ENCODE measurements at places on chromosomes 2 and 18.

GRCh38 chr2:168211664-168212163 lies 35.7 kb downstream of the STK39 start:
- no peak for DNase-seq

GRCh38 chr18:21672521-21673267 lies 31.9 kb downstream of the ABHD3 start:
- DNase-seq, result no peak

DNA sequence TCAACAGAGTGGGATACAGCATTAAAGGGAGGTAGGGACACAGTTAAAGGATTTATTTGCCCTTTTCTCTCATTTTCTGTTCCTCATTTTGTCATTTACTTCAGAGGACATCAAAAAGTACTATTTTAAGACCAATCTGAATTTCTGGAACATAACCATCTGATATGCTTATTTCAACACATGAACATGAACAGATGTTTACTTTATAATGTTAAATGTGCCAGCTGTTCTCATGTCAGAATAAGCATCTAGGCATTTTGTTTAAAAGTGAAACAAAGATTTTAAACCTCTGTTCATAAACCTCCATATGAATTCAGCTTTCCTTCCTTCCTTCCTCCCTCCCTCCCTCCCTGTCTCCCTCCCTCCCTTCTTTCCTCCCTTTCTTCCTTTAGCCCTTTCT lies 677.7 kb downstream of the CNTNAP5 start:
- DNase-seq, result no peak

DNA sequence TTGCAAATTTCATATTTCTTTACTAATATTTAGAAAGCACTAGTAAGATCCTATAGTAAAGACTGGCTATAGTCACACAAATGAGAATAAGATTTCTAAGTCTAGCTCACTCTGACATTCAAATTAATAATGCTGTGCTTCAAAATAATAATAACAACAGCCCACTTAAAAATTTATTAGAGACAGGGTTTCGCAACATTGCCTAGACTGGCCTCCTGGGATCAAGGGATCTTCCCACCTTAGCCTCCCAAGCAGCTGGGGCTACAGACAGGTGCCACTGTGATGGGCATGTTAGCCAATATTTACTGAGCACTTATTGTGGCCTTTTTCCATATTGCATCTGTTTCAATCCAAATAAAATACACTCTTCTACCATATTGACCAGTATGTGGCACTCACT lies 96.1 kb downstream of the PIEZO2 start:
- DNase-seq, result no peak

DNA sequence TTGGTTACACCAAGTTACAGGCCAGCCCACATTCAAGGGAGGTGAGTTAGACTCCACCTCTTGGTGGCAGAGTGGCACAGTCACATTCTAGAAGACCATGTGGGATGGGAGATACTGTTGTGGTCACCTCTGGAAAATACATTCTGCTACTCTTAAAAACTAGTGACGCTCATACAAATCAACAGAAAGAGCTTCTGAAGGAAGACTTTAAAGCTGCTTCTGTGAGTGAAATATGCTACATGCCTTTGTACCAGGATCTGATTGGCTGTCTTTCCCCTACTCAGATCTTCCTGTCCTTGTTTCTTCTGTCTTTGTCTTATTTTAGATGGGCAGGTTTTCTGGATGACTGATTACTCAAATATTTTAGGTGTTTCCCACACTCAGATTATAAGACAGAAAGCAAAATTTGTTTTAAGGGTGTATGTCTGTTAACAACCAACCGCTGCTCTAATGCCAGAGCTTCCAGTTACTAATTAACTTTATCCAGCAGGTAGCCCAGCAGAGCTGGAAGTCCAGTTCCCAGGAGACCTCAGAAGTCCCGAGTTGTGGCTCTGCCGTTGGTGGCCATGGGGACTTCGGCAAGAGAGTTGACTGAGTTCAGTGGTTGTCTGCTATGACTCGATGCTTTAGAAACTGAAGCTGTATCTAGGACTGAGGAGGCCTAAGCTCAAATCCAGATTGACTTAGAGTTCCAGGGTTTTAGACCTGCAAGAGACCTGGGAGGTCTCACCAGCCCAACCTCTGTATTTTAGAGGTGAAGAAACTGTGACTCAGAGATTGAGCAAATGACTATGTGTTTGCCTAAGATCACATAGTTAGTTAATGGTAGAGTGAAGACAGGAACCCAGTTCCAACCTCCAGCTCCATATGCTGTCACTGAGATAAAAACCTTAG lies 7.4 kb downstream of the IL1R2 start:
- no peak for DNase-seq

GRCh38 chr2:27752551-27753237 lies 18.8 kb upstream of the MRPL33 start:
- DNase-seq, result no peak

- no peak for DNase-seq
Observed at GRCh38 chr2:160942476-160943142, 217.6 kb upstream of the TANK start.

DNA sequence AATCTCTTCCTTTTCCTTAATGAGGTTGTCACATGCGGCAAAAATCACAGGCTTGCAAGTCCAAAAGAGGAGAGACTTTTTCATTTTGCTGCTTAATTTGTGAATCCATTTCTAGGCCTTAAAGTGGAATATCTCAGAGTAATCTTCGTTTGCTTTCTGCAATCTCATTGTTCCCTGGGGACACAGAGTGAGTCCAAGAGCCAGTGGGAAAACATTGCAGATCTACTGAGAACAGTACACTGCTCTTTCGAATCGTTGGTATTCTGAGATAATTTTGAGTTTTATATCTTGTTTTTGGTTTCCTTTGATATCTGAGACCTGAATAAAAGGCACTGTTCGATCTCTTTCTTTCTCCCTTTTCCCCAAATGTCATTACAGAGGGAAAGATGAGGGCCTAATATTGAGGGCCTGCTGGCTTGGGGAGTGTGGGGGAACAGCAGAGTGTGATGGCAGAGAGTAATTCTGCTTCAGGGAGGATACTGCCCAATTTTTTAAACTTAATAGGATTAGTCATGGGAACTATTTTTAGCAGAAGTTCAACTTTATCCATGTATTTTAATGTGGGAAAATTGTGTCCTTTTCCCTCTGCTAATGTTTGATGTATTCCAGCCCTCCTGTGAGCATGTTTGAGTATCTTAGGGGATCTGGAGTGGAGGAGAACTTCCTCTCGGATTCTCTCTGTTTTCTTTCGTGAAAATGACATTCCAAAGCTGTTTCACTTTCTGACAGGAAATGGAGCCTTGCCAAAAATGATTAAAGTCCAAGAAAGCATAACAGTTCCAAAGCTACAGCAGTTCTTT lies 418.2 kb upstream of the ZEB2 start:
- DNase-seq, result no peak

DNA sequence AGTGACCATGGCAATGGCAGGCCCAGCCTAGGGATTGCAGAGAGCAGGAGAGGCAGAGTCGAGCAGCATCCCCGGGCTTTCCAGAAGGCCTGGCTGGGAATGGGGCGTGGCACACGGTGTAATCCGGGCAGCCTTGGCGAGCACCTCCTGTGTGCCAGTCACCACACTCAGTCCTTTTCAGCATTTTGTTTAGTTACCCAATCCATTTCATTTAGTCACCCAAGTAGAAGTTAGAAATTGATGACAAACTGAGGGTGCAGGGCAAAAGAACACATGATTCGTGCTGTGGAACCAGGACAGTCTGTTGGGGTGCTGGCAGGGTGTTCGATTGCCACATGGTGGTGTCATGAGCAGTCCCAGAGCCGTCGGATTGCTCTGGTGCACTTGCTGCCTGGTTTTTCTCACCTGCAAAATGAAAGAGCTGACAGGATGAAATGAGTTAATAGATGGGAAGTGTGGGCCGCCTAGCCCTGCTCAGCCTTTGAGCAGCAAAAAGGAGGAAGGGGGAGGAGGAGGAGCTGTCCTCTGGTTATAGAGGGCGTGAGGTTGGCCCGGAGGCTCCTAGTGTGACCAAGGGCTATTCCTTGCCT lies 299.4 kb downstream of the AGAP1 start:
- DNase-seq, result no peak

GRCh38 chr2:41475959-41476358 lies 571.9 kb upstream of the PKDCC start:
- no peak for DNase-seq

DNA sequence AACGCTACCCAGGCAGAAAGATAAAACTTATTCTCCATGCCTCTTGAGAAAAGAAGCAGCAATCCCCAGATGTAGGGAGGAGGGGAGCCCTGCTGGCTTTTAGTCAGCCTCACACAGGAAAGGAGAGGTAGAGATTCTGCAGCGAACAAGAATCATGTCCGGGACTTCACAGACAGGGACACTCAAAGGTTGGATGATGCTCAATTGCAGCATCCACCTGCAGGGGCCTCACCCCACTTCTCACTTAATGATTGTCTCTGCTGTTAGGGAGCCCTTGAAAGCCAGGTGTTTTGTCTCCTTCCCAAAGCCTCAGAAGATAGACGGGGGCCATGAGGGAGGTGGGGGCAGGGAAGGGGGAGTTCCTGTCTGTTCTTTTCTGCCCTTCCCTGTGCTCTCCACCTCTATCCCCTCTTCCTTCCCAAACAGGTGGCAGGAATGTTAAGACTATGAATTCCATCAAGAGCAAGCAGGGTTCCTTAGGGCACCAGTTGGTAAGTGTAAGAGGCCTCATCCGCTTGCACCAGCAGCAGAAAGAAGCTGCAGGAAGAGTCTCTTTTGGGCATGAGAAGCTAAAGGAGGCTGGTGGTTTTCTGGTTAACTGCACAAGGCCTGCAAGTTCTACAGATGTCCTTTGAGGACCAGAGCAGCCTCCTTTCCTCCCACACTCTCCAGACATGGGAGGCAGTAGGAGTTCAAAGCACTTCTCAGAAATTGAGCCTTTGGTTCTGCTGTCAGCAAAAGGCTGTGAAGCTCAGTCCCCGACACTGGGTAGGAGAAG lies 154.7 kb upstream of the TNP1 start:
- DNase-seq, result no peak

- DNase-seq, result no peak
Observed at GRCh38 chr2:222823183-222823930, 37.5 kb upstream of the ACSL3 start.

GRCh38 chr18:24197412-24197811 lies 58.5 kb downstream of the CABYR start:
- no peak for DNase-seq

DNA sequence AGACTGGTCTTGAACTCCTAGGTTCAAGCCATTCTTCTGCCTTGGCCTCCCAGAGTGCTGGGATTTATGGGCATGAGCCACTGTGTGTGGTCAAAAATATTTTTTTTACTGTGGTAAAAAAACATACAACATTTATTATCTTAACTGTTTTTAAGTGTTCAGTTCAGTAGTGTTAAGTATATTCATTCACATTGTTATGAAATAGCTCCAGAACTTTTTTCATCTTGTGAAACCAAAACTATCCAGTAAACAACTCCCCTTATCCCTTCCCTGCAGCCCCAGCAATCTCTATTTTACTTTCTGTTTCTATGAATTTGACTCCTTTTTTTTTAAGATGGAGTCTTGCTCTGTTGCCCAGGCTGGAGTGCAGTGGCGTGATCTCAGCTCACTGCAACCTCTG lies 9.3 kb downstream of the RMC1 start:
- DNase-seq, result no peak

GRCh38 chr2:98911376-98912154 lies 24.5 kb downstream of the CRACDL start:
- no peak for DNase-seq

DNA sequence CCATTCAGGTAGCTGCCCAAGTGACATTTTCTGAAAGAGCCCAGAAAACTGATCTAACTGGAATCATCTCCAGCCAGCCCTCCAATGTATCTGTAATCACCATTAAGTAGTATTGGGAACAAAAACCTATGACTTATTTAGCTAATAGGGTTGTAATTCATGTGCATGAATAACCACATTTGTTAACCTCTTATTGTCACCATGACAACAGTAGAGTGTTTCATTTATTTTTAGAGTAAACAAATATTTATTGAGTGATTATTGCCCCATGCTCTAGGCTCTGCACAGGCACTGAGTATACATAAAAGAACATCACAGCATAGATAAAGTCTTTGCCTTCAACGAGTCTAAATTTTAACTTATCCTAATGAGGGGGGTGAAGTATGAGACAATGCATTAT lies 265.4 kb upstream of the UBE2E3 start:
- DNase-seq, result no peak

GRCh38 chr2:63604666-63605065 lies 15.9 kb downstream of the MDH1 start:
- no peak for DNase-seq

GRCh38 chr2:199778655-199779054 lies 72.3 kb downstream of the FTCDNL1 start:
- no peak for DNase-seq

GRCh38 chr2:17179145-17179808 lies 339.0 kb downstream of the RAD51AP2 start:
- DNase-seq, result no peak

DNA sequence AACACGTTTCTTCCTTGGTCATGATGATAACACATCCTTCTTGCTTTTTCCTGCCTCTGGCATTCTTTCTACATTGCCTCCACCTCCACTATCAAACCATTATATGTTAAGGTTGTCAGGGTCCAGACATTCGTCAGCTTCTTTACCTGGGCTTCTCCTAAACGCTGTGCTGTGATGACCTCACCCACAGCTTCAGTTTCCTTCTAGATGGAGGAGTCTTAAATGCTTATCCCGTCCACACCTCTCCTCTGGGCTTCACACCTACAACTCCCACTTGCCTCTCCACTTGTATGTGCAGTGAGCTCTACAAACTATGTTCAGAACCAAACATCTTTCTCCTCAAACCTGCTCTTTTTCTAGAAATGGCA lies 666 bp upstream of the STAT1 start:
- DNase-seq, result no peak
